HFFc6 (cell line): ENCODE measurements at places on chromosomes 5 and 9. TPM values are rescaled to one million over a fixed set of nuclear protein-coding genes. Genes with fewer than 3 reads are reported as not detected.

GRCh38 chr9:88196142-88196790, 58.0 kb upstream of the SPATA31C2 start:
- DNase-seq = no peak

DNA sequence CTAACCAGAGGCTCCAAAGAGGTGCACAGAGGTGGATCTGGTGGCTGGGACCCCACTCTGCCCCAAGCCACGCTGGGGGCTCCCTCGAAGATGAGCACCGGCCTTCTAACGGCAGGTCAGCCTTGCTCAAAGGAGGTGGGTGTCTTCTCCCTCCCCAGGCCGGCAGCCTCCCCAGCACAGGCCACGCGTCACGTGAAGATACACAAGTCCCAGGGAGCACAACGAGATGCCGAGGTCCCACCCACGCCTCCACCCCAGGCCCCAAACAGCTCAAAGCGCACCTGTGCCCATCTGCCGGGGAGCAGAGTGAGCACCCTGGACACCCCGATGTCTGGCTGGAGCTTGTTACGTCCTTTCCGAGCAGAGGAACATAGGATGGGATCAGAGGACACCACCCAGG, 12.1 kb downstream of the PNPLA7 start:
- DNase-seq = no peak

- no peak for DNase-seq
These were observed 29.5 kb downstream of the ANKH start for GRCh38 chr5:14842117-14842516.

- DNase-seq = no peak
These were observed 94.1 kb upstream of the SELENOP start for GRCh38 chr5:42905827-42906226.

DNA sequence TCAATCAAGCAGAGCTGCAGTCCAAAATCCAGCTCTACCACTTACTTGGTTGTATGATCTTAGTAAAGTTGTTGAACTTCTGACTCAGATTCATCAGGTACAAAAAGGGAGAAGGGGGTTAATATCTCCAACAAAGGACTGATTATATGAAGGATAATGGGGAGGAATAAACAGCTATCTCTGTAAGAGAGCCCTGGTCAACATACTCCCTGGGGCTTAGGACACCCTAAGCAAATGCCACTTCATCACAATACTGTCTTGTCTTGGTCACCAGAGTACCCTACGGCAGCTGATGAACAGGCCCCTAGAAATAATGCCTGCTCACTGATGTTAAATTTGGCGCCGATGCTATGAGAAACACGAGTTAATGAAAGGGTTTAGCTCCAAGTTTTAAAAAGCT, 34.8 kb downstream of the LHFPL2 start:
- DNase-seq = no peak

DNA sequence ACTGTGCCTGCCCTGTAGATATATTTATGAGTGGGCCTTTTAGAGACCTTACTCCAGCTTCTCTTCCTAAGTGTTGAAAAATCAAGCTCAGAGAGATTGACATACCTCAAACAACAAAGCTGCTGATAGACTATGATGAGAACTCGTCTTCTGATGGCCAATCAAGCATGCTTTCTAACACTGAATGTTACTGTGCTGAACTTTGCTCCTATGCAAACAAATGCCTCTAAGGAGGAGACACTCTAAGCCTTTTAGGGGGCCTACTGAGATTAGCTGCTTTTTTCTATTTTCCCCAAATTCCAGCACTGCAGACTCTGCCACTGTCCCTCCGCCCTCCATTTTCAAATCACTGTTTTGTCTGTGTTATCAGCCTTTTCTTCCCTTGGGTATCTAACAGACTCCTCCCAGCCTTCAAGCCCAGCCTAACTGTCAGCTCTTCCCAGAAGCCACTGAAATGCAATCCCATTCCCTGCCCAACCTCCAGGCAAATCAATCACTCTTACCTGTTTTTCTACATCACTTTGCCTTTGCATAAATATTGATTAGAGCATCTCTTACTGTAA, 39.5 kb downstream of the TXNDC8 start:
- DNase-seq = no peak

GRCh38 chr5:177434437-177434836, 8.0 kb downstream of the GRK6 start:
- no peak for DNase-seq

DNA sequence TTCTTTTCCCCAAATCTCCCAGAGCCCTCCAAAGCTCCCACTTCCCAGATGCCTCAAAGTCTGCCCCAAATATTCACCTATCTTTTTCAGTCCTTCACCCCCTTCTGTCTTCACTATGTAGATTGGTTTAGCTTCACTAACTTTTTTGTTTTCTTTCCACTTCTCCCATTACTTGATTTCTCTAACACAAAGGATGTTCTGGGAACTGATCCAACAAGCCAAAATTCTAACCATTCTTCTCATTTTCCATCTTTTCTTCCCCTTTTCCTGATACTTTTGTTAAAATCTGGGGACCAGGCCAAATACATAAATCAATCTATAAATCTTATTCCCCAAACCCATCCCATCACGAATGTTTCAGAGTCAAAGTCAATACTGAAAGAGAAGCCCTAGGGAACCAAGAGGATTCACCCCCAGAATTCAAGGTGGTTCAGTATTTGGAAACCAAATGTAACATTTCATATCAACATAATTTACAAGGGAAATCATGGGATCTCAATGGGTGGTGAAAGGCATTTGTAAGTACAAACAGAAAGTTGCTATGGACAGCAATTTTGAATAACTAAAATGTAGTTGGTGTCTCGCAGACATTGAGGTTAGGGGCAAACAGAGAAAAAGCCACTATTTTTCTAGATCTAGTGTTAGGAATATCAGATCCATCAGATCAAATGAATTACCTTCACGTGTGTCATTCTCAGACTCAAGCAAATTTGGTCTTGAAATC, 35.3 kb downstream of the APTX start:
- no peak for DNase-seq

DNA sequence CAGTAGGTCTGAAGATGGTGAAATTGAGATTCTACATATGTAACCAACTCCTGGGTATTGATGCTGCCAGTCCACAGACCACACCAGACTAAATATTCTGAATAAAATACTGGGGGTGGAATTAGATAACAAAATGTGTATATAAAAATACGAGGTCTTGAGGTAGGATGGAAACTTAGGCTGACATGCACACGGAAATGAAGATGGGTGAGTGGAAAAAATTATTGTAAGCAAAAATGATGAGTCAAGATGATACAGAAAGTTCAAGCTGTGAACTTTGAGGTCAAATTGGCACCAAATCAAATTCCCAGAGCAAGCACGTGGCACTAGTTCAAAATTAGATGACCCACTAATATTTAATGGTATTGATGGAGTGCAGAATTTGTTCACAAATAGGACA, 713.4 kb upstream of the ACO1 start:
- DNase-seq = no peak

DNA sequence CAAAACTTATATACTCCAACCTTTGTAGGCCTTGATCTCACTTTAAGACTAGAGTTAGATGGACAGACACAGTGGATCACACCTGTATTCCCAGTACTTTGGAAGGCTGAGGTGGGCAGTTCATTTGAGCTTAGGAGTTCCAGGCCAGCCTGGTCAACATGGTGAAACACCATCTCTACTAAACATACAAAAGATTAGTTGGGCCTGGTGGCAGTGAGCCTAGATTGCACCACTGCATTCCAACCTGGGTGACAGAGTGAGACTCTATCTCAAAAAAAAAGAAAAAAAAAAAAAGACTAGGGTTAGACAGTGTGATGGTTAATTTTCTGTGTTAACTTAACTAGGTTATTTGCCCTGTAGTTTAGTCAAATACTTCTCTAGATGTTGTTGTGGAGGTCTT, 74.1 kb downstream of the CFAP95 start:
- DNase-seq = no peak

- no peak for DNase-seq
These were observed 477.7 kb upstream of the C9orf72 start for GRCh38 chr9:28050941-28051340.

DNA sequence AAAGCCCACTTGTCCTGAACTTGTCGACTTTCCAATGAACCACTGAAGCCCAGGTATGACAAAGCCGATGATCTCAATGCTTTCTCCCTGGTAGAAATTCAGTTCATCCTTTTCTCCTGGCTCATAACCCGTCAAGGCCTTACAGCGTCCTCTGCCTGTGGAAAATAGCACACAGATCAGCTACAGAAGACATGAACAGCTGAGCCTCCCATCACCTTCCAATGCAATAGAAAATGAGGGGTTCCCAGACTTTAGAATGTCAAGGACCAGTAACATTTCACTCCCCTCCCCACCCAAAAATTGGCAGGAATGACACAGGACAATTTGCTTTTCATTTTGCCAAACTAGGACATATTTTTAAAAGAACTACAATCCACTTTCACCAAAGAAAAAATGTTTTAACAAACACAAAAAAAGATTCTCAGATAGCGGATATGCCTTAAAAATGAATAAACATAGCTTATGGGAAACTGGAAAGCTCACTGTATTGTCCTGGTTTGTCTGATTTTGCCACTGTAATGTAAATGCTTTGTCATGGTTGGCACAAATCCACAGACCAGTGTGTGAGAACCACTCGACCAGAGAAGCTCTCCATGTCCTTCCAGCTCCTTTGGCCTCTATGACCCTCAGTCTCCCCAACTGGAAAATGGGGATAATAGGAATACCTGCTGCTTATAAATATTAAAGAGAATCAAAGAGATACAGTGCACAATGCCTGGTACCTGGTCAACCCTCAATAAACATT, 24.4 kb downstream of the SH3TC2 start:
- DNase-seq = no peak

GRCh38 chr5:84606784-84607183, 222.1 kb upstream of the EDIL3 start:
- no peak for DNase-seq

GRCh38 chr5:143800715-143801114, 11.2 kb upstream of the HMHB1 start:
- no peak for DNase-seq

DNA sequence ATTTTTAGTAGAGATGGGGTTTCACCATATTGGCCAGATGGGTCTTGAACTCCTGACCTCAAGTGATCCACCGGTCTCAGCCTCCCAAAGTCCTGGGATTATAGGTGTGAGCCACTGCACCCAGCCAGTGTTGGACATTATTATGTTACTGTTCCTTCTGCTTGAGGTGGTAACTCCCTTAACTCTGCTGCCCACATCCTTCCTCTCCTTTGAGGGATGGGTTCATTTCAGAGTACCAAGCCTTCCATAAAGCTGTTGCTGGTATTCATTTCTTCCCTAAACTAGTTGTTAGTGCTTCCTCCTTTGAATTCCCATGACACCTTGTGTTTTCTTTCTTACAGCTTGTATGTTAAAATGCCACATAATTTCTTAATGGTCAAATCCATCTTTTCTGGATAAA, 54.0 kb downstream of the CTNNA1 start:
- no peak for DNase-seq

- DNase-seq = no peak
These were observed 89.6 kb downstream of the EFNA5 start for GRCh38 chr5:107580889-107581820.

DNA sequence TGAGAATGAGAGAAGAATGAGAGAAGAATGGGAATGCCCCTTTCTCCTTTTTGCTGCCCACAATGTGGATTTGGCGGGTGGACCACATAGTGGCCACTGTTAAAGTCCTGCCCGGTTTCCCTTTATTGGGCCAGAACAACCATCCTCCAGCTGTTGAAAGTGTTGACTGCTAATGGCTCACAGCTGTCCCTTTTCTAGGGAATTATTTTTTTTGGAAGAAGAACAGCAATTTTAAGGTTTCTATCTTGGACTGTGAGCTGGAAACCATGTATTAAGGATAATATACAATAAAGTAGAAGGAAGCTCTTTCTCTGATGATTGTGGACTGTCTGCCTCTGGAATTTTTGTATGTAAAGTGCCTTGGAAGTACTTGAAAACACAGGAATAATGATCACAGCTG, 185.9 kb downstream of the DMRT2 start:
- no peak for DNase-seq

DNA sequence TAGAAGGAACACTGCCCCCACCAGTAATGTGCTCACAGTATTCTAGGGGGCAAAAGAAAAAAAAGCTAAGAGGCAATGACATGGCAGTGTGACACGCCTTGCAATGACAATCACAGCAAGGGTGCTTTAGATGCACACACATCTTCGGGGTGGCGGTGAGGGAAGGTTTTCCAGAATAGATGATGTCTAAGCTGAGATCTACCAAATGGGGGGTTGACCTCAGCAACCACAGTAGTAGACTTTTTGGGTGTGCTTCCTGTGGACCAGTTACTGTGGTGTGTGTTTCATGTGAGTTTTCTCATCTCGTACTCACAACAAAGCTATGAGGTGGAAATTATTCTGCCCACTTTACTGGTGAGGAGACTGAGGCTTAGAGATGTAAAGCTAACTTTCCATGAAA, 10.2 kb upstream of the IL12B start:
- no peak for DNase-seq

DNA sequence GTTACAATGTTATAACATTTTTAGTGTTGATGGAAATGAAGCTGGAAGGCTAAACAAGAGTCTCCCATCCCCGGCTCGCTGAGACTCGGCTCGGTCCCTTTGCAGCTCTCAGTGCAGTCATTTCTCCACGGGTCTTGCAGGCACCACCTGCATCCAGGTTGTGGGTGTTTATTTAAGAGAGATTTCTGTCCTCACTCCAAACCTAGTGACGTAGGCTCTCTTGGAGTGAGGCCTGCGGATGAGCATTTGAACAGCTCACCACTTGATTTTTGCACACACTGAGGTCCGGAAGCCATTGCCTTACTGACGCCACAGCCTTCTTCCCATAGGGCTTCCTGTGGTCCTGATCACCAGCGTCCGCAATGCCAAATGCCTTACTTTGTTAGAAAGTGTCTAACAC, 197.7 kb upstream of the OTULINL start:
- DNase-seq = no peak

- peak; percentile 98 for DNase-seq
These were observed 69.0 kb upstream of the GRAMD2B start for GRCh38 chr5:126354012-126354857.

GRCh38 chr5:142617416-142618129, 68.3 kb downstream of the FGF1 start:
- no peak for DNase-seq

GRCh38 chr5:133534566-133534965, 77.8 kb downstream of the FSTL4 start:
- DNase-seq = no peak

GRCh38 chr5:36202521-36202961, 39.2 kb downstream of the NADK2 start:
- DNase-seq = peak; percentile 36

Gene ATG12
- 60.2 to 71.0 TPM (median 63.0 TPM) in 3 replicates for total RNA-seq

Gene PCDHB9
- 2.3 and 2.5 TPM in 2 replicates for total RNA-seq

Gene DNAI1
- not detected in 3 replicates for total RNA-seq

Gene TSSK1B
- total RNA-seq = not detected in 3 replicates

Gene IL9
- total RNA-seq = not detected in 3 replicates

Gene CCDC187
- total RNA-seq = not detected in 3 replicates

Gene ZFP2
- not detected in 3 replicates for total RNA-seq

Gene UCK1
- 18.6 to 23.7 TPM (median 21.6 TPM) in 3 replicates for total RNA-seq

Gene HAND1
- total RNA-seq = not detected in 3 replicates

Gene CDC23
- 28.4 to 31.3 TPM (median 30.5 TPM) in 3 replicates for total RNA-seq

Gene SAXO1
- not detected in 3 replicates for total RNA-seq

Gene PRSS3
- total RNA-seq = 19.1 to 40.4 TPM (median 27.2 TPM) in 3 replicates

Gene FGF1
- total RNA-seq = 32.5 to 39.5 TPM (median 38.5 TPM) in 3 replicates
